ENCODE measurements at places on chromosomes 2 and 18. TPM values are rescaled to one million over a fixed set of nuclear protein-coding genes. Genes with fewer than 3 reads are reported as not detected.

SRSF7 gene
- total RNA-seq = 155 TPM

NEU2 gene
- total RNA-seq = not detected

SCN7A gene
- 0.32 TPM for total RNA-seq

AMER3 gene
- 20.6 TPM for total RNA-seq

CCDC68 gene
- total RNA-seq = not detected

DNA sequence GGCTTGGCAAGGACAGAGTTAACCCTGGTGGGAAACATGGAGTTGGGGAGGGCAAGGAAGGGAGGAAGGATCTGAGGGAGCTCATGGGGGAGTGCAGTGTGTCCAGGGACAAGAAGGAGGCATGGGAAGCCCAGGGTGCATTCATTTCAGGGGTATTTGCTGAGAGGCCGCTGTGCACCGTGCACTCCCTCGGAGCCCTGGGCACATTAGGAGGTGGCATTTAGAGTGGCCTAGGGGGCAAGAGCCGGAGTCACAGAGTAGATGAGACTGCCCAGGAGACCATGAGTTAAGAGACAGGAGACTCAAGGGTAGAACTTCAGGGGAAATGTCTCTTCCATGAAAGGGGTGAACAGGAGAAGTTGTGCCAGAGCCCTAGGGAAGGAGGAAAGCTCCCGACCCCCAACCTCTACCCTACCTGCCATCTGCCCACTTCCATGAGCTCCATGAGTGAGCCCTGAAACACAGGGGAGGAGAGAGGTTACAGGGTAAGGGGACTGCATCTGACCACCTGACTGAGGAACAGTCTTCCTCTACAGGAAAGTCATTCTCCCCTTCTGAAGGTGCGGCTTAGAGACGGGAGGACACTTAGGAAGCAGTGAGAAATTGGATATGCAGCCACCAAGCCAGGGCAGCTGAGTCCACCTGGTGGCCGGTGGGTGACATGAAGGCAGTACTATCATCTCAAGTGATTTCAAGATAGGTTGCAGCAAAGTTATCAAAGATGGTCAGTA, 58.5 kb upstream of the COPS8 start:
- H3K4me1 ChIP-seq = no peaks in the 10 kb centered on the region
- no peaks in the 10 kb centered on the region for H3K27me3 ChIP-seq

DNA sequence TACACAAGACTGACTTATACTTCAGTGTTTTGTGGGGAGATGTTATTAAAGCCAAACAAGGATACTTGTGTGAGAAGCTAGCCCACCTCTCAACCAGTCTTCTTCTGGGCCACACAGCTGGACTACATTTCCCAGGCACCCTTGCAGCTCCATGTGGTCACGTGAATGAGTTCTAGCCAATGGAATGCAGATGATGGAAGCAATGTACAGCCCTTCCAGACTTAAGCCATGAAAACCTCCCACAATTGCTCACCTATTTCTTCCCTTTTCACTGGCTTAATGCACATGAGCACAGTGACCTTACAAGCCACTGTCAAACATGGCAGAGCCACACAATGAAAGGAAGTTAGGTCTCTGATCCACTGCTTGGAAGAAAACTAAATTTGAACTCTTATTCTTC, 20.4 kb upstream of the FEZ2 start:
- H3K27me3 ChIP-seq = peaks cover 3% of the 10 kb centered on the region
- H3K36me3 ChIP-seq = no peaks in the 10 kb centered on the region
- no peak overlapping the region for H3K4me3 ChIP-seq
- no peak overlapping the region for H3K27ac ChIP-seq

DNA sequence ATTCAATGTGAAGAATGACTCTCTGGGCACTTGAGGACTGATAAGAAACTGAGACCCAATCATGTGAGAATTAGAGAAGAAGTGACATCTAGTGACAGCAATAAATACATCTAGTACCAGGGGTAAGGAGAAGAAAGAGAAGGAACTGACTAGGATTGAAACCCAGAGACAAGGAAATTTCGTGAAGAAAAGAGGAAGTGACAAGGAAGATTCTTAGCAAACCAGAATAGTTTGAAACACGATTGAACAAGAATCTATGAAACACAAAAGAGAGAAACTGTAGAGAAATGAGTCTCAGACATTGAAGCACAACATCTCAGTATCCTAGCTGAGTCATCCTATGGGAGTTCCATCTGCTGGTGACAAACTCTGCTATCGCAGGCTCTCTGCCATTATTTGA, 571.9 kb upstream of the PKDCC start:
- H3K27me3 ChIP-seq = no peaks in the 10 kb centered on the region
- no peak for DNase-seq

- H3K27ac ChIP-seq = no peak overlapping the region
- no peak overlapping the region for H3K4me3 ChIP-seq
- H3K36me3 ChIP-seq = no peaks in the 10 kb centered on the region
- peaks cover 1% of the 10 kb centered on the region for H3K4me1 ChIP-seq
- DNase-seq = no peak
- peaks cover 4% of the 10 kb centered on the region for H3K27me3 ChIP-seq
These were observed 231.5 kb downstream of the SLC8A1 start for GRCh38 chr2:40220177-40220925.

GRCh38 chr2:218963601-218964000, 4.1 kb downstream of the CDK5R2 start:
- H3K4me3 ChIP-seq = peak overlapping the region; percentile 100
- peak overlapping the region; percentile 96 for H3K27ac ChIP-seq
- DNase-seq = no peak
- H3K36me3 ChIP-seq = peaks cover 6% of the 10 kb centered on the region

DNA sequence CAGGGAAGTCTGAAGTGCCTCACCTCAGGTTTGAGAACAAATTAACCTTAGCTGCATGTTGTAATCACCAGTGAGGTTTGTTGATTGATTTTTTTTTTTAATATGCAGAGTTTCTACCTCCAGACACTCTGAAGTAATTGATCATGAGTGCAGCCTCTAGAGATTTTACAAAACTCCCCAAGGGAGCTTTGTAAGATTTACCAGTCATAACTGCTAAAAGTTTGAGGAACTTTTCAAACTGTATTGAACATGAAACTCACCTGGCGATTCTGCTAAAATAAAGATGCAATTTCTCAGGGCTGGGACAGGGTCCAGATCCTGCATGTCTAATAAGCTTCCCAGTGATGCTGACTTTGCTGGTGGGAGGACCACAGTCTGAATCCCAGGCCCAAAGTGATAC, 339.6 kb upstream of the DCC start:
- H3K27me3 ChIP-seq = no peaks in the 10 kb centered on the region
- H3K27ac ChIP-seq = no peak overlapping the region
- no peak for DNase-seq
- no peaks in the 10 kb centered on the region for H3K36me3 ChIP-seq

DNA sequence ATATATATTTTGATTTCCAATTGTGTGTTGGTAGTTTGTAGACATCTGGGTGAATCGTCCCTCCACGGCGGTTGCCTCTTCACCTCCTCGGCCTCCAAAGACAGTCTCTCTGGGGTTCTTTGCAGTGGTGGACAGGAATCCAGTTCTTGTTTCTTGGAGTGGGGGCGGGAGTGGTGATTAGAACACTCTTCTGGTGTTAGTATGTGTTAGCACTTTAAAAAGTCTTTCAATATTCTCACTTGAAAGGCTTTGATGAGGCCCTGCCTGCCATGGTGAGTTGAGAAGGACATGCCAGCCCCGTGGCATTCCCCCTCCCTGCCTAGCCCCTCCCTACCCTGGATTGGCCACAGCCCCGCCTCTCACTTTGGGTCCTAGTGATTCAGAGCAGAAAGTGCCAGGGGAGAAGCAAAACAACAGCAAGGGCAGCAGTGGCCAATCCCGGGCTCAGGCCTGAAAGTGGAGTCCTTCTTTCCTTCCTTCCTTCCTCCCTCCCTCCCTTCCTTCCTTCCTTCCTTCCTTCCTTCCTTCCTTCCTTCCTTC, 316.8 kb upstream of the HS6ST1 start:
- DNase-seq = peak; percentile 4
- peaks cover 2% of the 10 kb centered on the region for H3K27me3 ChIP-seq
- H3K27ac ChIP-seq = no peak overlapping the region
- H3K36me3 ChIP-seq = no peaks in the 10 kb centered on the region
- H3K4me1 ChIP-seq = peaks cover 32% of the 10 kb centered on the region
- no peak overlapping the region for H3K4me3 ChIP-seq

DNA sequence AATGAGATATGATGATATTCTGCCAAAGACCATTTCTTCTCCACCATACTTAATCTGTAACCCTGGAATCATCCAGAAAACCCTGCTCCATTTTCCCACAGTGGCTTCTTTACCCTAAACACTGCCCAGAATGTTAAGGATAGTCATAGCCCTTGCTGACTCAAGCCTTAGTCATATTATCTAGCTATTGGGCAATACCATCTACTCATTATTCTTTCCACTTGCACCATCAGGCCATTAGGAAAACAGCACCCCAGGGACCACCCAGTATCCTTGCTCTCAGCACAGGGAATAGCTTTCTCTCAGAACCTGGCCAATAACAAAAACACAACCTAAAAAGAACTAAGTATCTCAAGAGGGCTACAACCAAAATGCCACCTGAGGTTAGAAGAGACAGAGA, 445.7 kb upstream of the SLC14A2 start:
- H3K4me1 ChIP-seq = peaks cover 8% of the 10 kb centered on the region
- H3K27ac ChIP-seq = no peak overlapping the region
- H3K4me3 ChIP-seq = no peak overlapping the region
- H3K36me3 ChIP-seq = no peaks in the 10 kb centered on the region
- H3K27me3 ChIP-seq = no peaks in the 10 kb centered on the region
- peak; percentile 28 for DNase-seq

GRCh38 chr2:70008290-70008689, 46.9 kb upstream of the ASPRV1 start:
- H3K4me3 ChIP-seq = no peak overlapping the region
- no peaks in the 10 kb centered on the region for H3K4me1 ChIP-seq
- H3K27me3 ChIP-seq = peaks cover 9% of the 10 kb centered on the region
- no peak for DNase-seq
- peaks cover 7% of the 10 kb centered on the region for H3K36me3 ChIP-seq
- H3K27ac ChIP-seq = no peak overlapping the region

All from glutamatergic neuron (in vitro differentiated cells).